ENCODE measurements at places on chromosomes 11 and 22.

GRCh38 chr11:63813563-63814382, 517 bp downstream of the SPINDOC start:
- no peak for DNase-seq

- DNase-seq = no peak
These were observed 63.7 kb upstream of the EED start for GRCh38 chr11:86180851-86181250.

DNA sequence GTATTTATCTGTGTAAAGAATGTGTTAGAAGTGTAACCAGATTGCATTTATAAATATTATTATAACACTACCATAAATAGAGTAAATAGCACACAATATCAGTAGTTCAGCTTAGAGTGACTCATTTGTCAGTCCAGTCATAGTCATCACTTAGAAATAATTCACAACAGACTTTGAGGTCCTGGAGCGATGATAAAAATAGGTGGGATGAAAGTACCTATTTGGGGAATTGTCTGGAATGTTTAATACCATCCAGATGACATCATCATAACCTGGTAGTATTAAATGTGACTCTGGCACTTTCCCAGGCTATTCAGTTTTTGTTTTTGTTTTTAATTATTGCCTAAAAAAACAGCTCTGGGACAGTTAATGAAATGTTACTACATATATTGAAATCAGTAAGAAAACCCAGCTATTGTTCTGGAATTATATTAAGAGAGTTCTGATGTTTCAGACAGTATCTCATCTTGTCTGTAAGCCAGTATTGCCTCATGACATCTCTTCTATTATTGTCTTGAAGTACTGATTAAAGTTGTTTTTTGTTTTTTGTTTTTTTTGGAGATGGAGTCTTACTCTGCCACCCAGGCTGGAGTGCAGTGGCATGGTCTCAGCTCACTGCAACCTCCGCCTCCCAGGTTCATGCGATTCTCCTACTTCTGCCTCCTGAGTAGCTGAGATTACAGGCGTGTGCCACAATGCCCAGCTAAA, 74.8 kb downstream of the SIK2 start:
- no peak for DNase-seq

GRCh38 chr22:39661842-39662685, 91.5 kb downstream of the CACNA1I start:
- DNase-seq = peak; percentile 60

- DNase-seq = no peak
These were observed 50.5 kb downstream of the IGSF9B start for GRCh38 chr11:133906241-133906640.

- DNase-seq = no peak
These were observed 104.0 kb downstream of the SOX6 start for GRCh38 chr11:16252373-16252772.

GRCh38 chr11:28966951-28967350, 858.8 kb downstream of the METTL15 start:
- DNase-seq = no peak

- no peak for DNase-seq
These were observed 96.0 kb downstream of the PARVA start for GRCh38 chr11:12473381-12473780.

- no peak for DNase-seq
These were observed 8.6 kb upstream of the THY1 start for GRCh38 chr11:119431523-119431922.
